ENCODE measurements at places on chromosomes 6 and 20.
A peak's percentile ranks its signal among the peaks of the same experiment; 100 is the strongest.

- no peak for DNase-seq
Observed at GRCh38 chr20:2005359-2005758, 11.5 kb upstream of the PDYN start.

GRCh38 chr6:159788753-159789376, 537 bp downstream of the TCP1 start:
- peak; percentile 51 for DNase-seq

GRCh38 chr6:53284901-53285300, 63.8 kb downstream of the ELOVL5 start:
- no peak for DNase-seq

- peak; percentile 46 for DNase-seq
Observed at GRCh38 chr6:35668096-35668495, 20.6 kb downstream of the FKBP5 start.

DNA sequence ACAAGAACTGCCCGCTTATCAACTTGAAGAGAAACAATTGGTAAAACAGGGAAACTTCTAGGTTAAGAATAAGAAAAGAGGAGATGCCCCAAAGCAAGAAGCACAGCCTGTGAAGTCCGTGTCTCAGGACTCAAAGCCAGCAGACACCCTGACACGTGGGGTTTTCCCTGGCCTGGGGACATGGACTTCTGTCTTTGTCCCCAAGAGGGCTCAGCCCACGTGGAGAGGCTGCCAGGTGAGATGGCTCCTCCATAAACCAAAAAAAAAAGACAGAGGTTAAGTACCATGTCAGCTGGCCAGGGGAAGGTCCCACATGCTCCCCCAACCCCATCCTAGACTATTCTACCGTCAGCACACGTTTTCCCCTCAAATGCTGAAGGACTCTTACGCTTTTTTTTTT, 9.9 kb downstream of the SERPINB6 start:
- no peak for DNase-seq

- DNase-seq, result peak; percentile 55
Observed at GRCh38 chr6:408599-409102, 17.1 kb downstream of the IRF4 start.

- no peak for DNase-seq
Observed at GRCh38 chr20:61538183-61538942, 286.3 kb downstream of the CDH4 start.
